ENCODE measurements at places on chromosomes 12 and 14.
A peak's percentile ranks its signal among the peaks of the same experiment; 100 is the strongest.

DNA sequence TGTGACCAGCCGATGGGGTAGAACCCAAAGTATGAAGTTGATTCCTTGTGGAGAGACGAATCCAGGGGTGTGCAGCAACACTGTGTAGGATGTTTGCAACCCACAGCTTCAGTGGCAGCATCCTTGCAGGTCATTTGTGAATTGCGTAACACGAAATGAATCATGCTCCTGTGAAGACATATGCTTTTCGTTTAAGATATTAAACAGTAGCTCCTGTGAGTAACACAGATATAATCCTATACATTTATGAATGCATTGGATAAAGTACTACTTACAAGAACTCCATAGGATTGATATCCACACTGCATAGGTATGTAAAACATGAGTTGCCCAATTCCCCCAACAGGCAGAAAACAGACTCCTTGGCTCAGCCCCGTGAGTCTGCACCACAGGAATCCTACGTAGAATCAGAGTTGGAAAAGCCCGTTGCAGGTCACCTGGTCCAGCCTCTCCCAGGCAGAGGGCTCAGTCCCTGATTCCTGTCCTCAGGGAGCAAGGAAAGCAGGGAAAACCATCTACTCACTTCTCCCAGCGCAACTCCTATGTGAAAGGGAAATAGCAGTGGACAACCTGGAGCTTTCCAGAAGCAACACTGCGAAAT is 75.8 kb downstream of the GPATCH2L start:
- no peaks in the 10 kb centered on the region for H3K4me1 ChIP-seq
- no peaks in the 10 kb centered on the region for H3K36me3 ChIP-seq

- H3K27me3 ChIP-seq = no peaks in the 10 kb centered on the region
- H3K27ac ChIP-seq = peak overlapping the region; percentile 73
- DNase-seq = no peak
- H3K36me3 ChIP-seq = no peaks in the 10 kb centered on the region
These were observed 71.7 kb downstream of the TRAF3 start for GRCh38 chr14:102848830-102849525.

DNA sequence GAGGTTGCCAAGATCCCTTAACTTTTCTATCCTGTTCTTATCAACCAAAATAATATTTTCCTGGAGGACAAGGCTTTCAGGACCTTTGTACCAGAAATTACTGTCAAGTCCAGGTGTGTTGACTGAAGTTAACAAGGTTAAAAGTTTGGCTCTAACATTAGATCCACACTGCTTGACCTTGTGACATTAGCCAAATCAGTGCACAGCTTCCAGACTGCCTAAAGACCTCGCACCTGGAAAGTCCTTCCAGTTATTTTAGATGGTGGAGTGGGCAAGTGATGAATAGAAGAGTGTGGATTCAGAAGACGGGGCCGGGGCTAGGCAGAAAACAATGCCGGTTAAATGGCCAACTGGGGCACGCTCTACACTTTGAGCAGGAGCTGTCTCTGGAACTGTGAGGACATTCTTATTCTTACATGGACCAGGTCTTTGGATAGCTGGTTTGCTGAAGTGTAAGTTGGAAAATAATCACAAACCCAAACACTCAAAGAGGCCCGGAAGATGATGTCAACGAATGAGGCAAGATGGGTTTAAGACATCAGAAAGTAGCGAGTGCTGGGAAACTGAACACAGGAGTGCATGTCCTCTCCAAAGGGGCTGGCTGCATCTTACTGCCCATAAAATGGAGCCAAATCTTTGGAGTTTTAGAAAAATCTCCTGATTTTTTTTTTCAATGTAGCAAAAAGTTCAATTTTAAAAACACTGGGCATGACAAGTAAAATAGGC is 56.3 kb downstream of the NIN start:
- no peaks in the 10 kb centered on the region for H3K27me3 ChIP-seq
- H3K4me1 ChIP-seq = peaks cover 7% of the 10 kb centered on the region
- no peak for DNase-seq
- peak overlapping the region; percentile 56 for H3K27ac ChIP-seq
- H3K4me3 ChIP-seq = no peak overlapping the region
- no peaks in the 10 kb centered on the region for H3K36me3 ChIP-seq

GRCh38 chr14:62694075-62694474 is 351.2 kb downstream of the KCNH5 start:
- peaks cover 36% of the 10 kb centered on the region for H3K4me1 ChIP-seq
- peak; percentile 56 for DNase-seq
- H3K4me3 ChIP-seq = no peak overlapping the region
- H3K27ac ChIP-seq = peak overlapping the region; percentile 94

DNA sequence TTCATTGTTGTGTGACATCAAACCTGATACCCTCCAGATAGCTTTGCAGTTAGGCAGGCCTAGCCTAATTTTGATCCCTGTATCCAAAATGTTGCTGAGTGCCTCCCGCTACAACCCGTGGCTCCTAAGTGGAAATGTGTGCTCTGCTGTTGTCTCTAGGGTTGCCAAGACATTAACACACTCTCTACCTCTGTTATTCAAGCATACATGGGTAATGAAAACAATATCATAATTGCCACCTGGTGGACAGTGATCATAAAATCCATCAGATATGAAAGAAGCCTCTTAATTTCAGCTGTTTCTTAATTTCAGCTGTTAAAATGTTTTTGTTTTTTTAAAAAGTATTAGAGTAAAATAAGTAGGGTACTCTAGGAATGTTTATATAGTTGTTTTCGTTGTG is 93.5 kb downstream of the PLEKHA5 start:
- no peak overlapping the region for H3K27ac ChIP-seq
- DNase-seq = no peak
- no peaks in the 10 kb centered on the region for H3K36me3 ChIP-seq
- H3K27me3 ChIP-seq = no peaks in the 10 kb centered on the region
- peaks cover 8% of the 10 kb centered on the region for H3K4me1 ChIP-seq

DNA sequence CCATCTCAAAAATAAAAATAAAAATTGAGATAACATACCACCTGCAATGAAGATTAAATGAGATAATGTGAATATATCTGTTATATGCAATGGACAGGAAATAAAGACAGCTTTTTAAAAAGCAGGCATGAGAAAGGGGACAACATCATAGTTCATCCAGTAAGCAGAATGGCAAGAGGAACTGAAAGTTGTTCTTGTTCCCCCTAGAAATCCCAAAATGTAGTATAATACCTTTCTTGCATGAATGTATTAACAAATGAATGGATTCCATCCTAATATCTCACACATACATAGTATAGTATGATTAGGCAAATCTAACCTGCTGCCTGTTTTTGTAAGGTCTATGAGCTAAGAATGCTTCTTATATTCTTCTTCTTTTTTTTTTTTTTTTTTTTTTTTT is 31.4 kb downstream of the FGD6 start:
- H3K27me3 ChIP-seq = no peaks in the 10 kb centered on the region
- H3K4me1 ChIP-seq = peaks cover 14% of the 10 kb centered on the region
- no peaks in the 10 kb centered on the region for H3K36me3 ChIP-seq
- H3K27ac ChIP-seq = no peak overlapping the region
- DNase-seq = no peak
- H3K4me3 ChIP-seq = no peak overlapping the region

- H3K4me1 ChIP-seq = no peaks in the 10 kb centered on the region
- no peak overlapping the region for H3K27ac ChIP-seq
- no peak for DNase-seq
- no peak overlapping the region for H3K4me3 ChIP-seq
- H3K36me3 ChIP-seq = no peaks in the 10 kb centered on the region
- peaks cover 12% of the 10 kb centered on the region for H3K27me3 ChIP-seq
These were observed 99.6 kb downstream of the APAF1 start for GRCh38 chr12:98744680-98745079.

- no peak for DNase-seq
- no peaks in the 10 kb centered on the region for H3K27me3 ChIP-seq
- H3K27ac ChIP-seq = no peak overlapping the region
- H3K36me3 ChIP-seq = no peaks in the 10 kb centered on the region
These were observed 109.1 kb upstream of the BCL2L14 start for GRCh38 chr12:11961686-11962085.

- H3K27me3 ChIP-seq = no peaks in the 10 kb centered on the region
- no peak overlapping the region for H3K27ac ChIP-seq
- no peaks in the 10 kb centered on the region for H3K4me1 ChIP-seq
- H3K4me3 ChIP-seq = no peak overlapping the region
These were observed 186.7 kb upstream of the NEDD1 start for GRCh38 chr12:96720363-96720705.

DNA sequence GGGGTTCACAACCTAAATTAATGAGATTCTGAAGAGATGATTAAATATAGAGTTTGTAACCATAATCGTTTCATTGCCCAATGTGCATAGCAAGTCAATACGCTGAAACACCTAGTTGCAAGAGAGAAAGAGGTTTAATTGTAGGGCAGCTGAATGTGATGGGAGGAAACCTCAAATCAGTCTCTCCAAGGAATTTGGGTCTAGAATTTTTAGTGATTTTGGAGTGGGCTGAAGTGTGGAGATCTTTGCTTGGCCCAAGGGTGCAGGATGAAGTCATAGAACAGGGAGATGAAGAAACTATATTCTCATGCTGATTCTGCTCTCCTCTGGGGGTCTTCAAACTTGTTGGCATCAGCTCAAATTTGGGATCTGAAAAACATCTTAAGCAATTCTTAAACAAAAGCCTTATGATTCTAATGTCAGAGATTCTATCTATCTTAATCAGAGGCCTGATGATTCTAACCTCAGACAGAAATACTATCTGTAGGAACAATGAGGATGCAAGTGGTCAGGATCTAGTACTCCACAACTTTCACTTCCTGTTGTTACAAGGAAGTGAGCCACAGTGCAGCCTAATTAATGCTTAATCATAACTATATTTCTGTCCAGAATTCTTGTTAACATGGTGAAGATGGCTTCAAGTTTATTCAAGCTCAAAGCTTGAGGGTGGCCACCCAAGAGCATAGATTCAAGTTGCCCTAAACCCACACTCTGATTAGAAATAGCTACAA is 80.2 kb upstream of the FUT8 start:
- H3K27me3 ChIP-seq = no peaks in the 10 kb centered on the region
- H3K4me3 ChIP-seq = no peak overlapping the region
- H3K27ac ChIP-seq = no peak overlapping the region
- no peak for DNase-seq
- H3K36me3 ChIP-seq = no peaks in the 10 kb centered on the region
- peaks cover 43% of the 10 kb centered on the region for H3K4me1 ChIP-seq

DNA sequence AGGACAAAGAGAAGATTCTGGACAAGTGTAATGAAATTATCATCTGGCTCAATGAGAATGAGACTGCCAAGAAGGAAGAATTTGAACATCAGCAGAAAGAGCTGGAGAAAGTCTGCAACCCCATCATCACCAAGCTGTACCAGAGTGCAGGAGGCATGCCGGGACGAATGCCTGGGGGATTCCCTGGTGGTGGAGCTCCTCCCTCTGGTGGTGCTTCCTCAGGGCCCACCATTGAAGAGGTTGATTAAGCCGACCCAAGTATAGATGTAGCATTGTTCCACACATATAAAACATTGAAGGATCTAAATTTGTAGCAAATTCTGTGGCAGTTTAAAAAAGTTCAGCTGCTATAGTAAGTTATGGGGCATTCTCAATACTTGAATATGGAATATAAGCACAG is 174.3 kb upstream of the CCND2 start:
- no peak overlapping the region for H3K27ac ChIP-seq
- no peaks in the 10 kb centered on the region for H3K36me3 ChIP-seq
- H3K4me3 ChIP-seq = no peak overlapping the region
- no peaks in the 10 kb centered on the region for H3K4me1 ChIP-seq

DNA sequence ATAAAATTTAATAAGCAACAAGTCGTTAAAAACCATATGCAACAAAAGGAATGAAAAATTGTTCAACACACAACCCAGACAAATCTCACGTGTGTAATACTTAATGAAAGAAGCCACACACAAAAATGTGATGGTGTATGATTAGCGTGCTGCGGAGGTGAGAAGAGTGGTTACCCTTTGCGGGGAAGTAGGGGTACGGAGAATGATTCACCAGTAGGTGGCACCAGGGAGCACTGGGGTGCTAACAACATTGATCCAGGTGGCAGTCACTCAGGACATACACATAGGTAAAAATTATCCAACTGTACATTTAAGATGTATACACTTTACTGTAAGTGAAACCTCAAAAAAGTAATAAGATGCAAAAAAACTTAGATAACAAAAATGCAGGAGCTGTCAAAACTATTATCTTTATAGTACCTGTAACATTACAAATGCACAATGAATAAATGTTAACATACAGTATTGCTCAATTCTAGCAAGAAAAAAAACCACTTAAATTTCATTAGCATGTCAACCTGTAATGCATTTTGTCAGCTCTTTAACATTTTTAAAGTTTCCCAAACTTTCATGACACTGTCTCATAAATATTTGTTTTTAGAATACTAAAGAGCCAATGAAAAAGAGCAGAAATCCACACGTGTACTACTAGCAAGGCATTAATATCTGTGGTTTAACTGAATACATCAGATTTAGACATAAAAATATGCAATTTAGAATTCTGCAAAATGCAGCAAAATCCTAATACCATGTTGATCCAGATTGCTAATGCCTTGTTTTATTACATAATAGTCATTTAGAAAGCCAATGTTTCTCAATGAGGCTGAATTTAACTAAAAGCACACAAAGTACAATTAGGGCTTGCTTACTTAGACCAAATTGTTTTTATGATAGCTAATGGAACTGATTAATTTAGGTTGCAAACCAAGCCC is 46.7 kb downstream of the TMCC3 start:
- no peaks in the 10 kb centered on the region for H3K4me1 ChIP-seq
- DNase-seq = no peak
- no peak overlapping the region for H3K4me3 ChIP-seq

DNA sequence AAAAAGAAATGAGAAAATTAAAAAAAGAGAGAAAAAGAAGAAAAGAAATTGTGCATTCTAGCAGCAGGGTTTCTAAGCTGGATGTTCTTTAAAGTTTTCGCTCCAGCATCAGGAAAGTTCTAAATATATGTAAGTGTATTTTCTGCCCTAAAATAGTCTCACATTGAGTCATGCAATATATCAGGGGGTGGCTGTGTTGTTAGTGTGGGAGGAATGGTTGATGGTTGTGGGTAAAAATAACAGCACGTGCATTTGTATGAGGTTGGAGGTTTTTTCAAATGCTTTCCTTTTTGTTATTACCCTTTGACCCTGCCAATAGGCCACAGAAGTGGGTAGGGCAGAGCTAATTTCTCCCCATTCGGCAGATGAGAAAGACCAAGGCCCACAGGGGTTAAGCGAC is 65.1 kb upstream of the FBXO21 start:
- no peak overlapping the region for H3K4me3 ChIP-seq
- H3K4me1 ChIP-seq = no peaks in the 10 kb centered on the region
- H3K27ac ChIP-seq = no peak overlapping the region

DNA sequence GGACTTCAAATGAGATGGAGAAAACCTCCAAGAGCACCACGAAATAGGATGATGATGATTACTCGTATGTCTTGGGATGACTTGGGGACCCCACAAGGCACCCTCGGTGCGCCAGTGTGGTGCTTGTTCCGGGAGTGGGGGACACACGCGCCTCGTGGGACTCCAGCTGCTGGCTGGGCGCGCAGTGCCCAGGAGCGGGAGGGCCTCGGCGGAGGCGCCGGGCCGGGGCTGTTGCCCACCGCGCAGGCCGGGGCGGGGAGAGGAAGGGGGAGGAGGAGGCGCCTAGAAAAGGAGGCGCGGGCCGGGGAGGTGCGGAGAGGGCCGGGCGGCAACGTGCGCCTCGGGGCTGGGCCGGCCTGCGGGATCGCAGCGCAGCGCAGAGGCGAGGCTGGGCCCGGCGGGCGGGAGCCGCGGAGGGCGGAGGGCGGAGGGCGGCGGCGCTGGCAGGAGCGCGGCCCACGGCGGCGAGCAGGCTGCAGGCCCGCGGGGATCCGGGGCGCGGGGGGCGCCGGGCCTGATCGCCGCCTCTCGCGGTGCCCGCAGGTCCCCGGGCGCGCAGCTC is at the start of gene RFLNA:
RFLNA (plus strand) TSS at position 314 of the 562 bp plus-strand sequence. CDS start 337 bp downstream, outside the sequence.
- H3K27ac ChIP-seq = peak within 1 kb of the TSS; percentile 87
- no peaks in the 10 kb centered on the region for H3K27me3 ChIP-seq
- no peaks in the 10 kb centered on the region for H3K36me3 ChIP-seq
